ENCODE measurements at places on chromosomes 13 and 19.

DNA sequence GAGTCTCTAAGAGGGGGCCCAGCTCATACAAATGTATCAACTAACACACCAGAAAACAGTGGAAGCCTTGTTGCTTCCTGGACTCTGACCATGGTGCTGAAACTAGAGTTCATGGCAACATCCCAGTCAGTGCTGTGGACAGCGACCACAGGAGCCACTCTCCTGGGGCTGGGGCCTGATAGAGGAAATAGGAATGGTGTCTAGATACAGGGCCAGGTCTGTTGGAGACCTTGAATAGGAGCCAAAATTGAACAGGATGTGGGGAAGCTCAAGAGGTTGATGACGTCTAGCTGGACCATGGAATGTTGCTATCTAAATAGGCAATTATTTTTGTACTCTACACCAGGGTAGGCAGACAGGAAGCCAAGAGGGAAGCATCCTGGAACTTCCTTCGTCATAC lies 21.7 kb downstream of the LILRB4 start:
- peak; percentile 84 for DNase-seq

- DNase-seq, result no peak
Observed at GRCh38 chr13:47039106-47039505, 142.3 kb upstream of the HTR2A start.

- no peak for DNase-seq
Observed at GRCh38 chr19:48480558-48481500, 11.7 kb downstream of the CYTH2 start.

- DNase-seq, result no peak
Observed at GRCh38 chr13:50285283-50285682, 270.0 kb downstream of the KCNRG start.

DNA sequence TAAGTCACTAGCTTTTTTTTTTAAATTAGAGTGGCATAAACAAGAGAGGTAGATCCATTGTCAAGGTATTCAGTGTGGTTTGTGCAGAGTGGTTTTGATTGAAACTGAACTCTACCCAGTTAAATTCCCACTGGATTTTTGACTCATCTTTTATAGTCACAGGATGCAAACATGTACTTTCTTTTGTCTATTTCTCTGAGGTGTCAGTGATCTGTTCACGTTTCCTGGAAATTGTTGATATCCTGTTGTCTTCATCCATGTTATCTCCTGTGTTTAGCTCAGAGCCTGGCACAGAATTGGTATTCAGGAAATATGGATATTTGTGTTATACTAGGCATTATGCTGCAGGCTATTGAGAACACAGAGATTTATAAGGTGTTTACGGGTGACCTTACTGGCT lies 119.7 kb downstream of the PCCA start:
- DNase-seq, result no peak

GRCh38 chr19:28305513-28305912 lies 907.4 kb downstream of the UQCRFS1 start:
- no peak for DNase-seq

- DNase-seq, result no peak
Observed at GRCh38 chr19:56091066-56091490, 30.0 kb downstream of the ZNF787 start.

DNA sequence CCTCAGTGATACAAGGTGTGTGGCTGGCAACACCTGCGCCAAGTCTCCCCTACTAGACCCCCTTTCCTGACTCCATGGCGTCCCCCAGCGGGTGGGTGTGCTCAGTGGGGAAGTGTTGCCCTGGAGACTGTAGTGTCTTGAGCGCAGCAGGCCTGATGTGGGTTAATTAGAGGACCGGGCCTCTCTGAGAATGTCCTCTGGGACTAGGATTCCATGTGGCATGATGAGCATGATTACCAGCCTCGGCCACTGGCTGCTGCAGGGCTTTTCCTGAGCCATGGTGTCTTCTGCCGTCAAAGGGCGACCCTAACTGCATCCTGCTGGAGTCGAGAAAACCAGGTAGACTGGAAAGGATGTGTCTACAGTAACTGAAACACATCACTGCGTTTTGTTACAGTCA lies 28.1 kb downstream of the MICOS13 start:
- no peak for DNase-seq

GRCh38 chr19:47309038-47309437 lies 623 bp upstream of the C5AR1 start:
- no peak for DNase-seq

GRCh38 chr19:47650700-47651099 lies 41.8 kb downstream of the BICRA start:
- DNase-seq, result no peak

- no peak for DNase-seq
Observed at GRCh38 chr13:112506046-112506445, 81.9 kb downstream of the TUBGCP3 start.

GRCh38 chr19:6613711-6614110 lies 22.8 kb upstream of the CD70 start:
- DNase-seq, result no peak

DNA sequence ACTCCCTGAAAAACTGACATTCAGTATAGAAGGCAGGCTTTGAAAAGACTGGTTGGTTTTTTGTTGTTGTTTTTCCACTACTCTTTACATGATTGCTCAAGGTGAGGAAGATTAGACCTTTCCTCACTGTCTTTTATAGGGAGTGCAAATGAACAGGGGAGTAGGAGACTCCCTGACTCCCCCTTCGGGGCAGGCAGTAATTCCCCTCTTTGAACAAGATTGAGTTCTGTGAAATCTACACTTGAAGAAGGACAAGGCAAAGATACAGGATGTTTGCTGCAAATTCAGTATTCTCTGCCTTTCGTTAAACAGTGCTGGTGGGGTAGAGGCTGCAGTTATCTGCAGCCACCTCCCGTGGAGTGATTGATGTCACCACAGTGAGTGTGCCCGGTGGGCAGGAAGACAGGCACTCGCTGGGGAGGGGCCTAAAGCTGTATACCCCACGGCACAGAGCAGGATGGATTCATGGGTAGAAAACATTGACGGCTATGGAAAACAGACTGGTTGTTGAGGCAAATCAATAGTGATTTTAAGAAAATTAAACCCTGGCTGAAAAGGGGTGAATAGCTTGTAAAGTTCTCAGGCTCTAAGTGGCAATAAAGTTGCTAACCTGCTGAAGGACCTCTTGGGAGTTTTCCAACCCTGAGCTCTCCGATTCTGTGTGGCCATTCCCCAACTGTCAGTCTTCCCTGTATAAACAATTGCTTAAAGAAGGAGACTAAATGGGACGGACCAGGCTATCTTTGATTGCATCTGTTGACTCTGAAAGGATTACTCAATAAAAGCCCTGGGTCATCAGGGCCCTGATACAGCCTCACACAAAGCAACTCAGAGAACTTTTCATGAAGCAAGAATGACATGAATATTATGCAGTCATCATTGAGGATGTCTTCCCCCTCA lies 308.3 kb downstream of the TBC1D4 start:
- DNase-seq, result no peak

GRCh38 chr13:101965096-101965495 lies 436.8 kb downstream of the FGF14 start:
- DNase-seq, result no peak

DNA sequence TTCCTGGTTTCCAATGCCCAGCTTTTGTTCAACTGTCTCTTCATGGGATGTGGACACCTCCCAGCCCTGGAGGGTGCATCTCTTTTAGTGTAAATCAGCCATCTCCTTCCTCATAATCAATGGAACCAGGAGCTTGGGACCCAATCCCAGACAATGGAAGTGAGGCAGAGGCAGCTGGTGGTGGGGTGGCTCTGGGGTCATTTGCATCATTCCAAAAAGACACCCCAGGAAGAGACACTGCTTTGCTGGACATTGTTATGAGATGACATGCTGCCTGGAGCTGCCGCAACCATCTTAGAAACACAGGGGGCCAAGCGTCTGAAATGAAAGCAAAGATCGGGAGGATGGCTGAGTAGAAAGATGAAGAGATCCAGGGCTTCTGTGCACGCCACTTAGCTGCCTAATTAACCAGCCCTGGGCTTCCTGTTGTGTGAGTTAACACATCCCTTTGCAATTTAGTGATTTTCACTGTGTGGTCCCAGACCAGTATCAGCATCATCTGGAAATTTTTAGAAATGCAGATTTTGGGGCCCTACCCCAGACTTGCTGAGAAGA lies 36.1 kb downstream of the IRS2 start:
- no peak for DNase-seq

DNA sequence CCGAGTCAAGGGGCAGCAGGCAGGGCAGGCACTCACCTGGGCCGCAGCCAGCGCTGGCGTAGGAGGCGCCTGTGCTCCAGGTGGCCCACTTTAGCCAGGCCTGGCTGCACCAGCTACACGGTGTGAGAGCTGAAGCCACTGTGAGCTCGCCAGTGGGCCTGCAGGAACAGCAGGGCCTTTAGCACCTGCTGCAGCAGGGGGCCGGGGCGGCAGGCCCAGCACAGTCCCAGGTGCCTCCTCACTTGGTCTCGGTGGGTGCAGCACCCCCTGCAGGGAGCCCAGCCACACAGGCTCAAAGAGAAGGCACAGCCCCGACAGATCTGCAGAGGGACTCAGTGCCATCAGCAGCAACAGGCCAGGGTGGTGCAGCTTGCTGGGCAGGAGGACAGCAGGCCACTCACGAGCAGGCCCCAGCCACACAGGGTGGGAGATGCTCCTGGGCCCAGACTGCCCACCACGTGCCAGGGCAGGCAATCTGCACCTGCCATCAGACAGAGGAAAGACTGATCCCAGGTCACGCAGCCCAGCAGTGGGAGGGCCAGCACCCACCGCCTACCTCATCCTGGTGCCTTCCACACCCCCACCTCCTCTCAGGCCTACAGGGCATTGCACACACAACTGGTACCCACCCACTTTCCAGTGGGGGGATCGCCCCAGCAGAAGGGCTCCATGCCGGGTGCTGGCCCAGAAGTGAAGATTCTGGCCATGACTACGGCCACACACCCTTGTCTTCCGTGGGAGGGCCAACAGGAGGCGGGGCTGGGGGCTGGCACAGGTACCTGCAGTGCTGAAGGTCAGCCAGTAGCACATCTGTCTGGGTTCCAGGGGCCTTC lies 15.8 kb downstream of the ARHGAP33 start:
- no peak for DNase-seq

DNA sequence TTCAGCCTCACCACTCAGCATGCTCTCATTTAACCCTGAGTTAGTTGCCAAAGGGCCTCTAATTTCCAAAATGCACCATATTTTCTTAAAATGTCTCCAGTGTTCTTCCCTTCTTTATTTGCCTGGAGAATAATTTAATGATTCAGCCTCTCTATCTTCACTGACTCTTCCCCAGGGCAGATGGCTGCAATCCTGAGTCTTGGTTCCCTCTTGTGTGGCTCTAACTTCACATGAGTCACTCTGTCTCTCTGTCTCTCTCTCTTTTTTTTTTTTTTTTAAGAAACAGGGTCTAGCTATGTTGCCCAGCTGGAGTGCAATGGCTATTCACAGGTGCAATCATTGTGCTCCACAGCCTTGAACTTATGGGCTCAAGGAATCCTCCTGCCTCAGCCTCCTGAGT lies 251.4 kb downstream of the VWA8 start:
- no peak for DNase-seq

DNA sequence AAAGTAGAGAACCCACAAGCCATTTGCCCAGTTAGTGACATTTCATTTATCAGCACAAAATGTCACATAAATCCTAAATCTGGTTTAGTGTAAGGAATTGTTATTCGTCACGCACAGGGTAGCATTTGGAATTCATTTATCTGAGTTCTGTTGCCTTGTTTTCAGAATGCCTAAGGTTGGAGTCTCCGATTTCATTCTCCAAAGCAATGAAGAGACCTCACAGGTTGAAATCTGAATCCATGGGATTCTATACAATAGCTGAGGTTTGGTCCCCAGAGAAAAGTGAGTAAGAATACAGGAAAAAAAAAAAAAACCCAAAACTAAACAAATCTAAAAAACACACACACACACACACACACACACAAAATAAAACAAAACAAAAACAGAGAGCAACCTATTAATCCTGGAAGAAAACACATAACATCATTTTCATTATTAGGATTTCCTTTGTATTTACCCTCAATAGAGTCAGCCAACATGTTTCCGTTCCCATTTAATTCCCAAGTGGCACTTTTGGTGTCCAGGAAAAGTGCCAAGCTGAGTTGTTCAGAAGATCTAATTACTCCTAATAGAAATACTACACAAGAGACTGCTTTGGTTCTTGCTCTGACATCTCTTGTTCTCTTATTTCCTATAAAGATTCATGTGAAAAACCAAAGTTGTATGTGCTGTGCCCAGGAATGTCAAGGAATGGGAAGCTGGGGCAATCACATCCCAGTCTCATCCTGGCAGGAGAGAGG lies 36.2 kb upstream of the LRCH1 start:
- DNase-seq, result no peak

GRCh38 chr13:73195091-73195490 lies 136.3 kb downstream of the KLF5 start:
- DNase-seq, result no peak

- no peak for DNase-seq
Observed at GRCh38 chr19:5950741-5951140, 27.2 kb downstream of the RANBP3 start.

- peak; percentile 69 for DNase-seq
Observed at GRCh38 chr13:52128714-52129700, at the start of gene NEK5. TSS of gene NEK5 (minus strand) at chr13:52129073. CDS start at chr13:52127482, 1,591 bp downstream.

DNA sequence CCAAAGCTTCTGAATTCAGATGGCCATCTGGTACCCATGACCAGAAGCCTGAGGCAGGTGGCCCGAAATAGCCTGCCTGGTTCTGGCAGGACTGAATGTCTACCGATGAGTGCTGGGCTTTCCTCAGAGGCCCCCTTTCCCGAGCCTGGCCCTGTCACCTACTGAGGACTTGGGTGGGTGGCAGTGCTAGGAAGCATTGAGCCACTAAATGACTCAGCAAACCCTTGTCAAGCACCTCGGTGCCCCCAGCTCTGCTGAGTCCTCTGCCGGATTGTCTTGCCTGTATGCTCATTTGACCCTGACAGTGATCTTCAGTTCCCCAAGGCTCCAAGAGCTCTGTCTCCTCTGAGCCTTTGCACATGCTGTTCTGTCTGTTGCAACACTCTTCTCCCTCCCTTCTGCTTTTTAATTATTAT lies 17.9 kb downstream of the PPP1R37 start:
- no peak for DNase-seq

- no peak for DNase-seq
Observed at GRCh38 chr13:29511980-29512379, 83.5 kb downstream of the SLC7A1 start.

DNA sequence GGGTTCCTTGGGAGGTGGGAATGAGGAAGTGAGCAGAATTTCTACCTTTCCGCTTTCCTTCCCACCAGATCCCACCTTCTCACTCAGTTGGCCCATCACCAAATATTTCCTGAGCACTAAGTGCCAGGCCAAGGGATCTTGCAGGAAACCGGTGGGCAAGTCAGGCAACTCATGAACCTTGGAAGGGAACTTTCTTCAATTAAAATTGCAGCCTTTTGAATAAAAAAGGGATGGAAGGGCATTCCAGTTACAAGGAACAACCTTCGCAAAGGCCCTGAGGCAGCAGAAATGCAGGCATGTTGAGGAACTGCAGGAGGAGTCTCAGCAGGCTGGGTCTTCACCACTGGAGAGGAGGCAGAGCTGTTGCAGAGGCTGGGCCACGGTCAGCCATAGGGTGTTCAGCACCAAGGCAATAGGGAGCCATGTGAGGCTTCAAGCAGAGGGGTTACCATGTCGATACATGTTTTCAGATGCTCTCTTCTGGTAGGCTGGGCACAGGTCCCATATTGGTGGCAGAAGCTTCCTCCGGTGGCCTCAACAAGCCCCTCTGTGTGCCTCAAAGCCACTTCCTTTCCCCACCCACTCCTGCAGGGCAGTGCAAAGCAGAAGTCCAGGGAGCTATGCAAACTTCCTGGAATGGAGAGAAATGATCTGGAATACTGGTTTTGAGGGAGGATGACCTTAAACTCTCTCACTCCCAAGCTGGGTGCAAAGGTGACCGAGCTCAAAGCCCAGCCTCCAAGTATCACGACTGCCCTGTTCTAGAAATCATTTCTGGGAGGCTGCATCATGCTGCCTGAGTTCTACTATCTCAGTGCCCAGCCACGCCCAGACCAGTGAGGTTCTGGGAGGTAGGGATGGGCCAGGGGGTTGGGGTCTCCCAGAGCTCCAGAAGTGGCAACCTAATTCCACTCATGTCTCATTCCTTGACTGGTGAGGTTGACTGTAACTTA lies at the start of gene FUT6:
TSS of gene FUT6 (minus strand) at position 638 of the 953 bp plus-strand sequence. CDS start 7,135 bp downstream, outside the sequence.
- no peak for DNase-seq

Data from T47D (cell line).